Mucosa of descending colon (tissue), 3 donors: ENCODE measurements at places on chromosomes 11 and 22.

DNA sequence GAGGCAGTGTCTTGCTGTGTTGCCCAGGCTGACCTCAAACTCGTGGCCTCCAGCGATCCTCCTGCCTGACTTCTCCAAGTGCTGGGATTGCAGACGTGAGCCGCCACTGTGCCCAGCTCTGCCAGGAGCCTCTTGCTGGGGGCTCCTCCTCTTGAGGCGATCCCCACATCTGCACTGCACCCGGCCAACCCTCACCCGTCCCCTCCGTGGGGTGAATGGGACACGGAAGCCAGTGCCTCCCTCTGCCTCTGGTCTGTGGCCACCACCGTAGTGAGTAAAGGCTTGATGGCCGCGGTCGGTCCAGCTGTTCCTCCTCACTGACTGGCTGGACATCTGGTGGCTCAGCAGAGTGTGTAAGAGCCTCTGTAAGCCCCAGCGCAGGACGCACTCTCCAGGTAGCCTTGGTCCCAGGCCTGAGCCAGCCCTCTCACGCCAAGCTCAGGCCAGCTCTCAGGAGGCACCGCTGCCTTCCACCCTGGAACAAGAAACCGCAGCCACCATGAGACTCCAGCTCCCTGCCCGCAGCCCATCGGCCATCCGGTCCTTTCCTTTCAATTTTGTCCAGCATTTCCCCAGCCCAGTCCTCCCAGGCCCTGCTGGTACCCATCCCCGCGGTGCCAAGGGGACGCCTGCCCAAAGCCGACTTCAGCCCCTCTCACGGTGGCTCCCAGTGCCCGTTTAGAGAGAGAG is 100.3 kb downstream of the BRD1 start:
- DNase-seq, result no peak

GRCh38 chr22:49052023-49052538 is 775.6 kb downstream of the BRD1 start:
- DNase-seq, result peak; percentile 51

DNA sequence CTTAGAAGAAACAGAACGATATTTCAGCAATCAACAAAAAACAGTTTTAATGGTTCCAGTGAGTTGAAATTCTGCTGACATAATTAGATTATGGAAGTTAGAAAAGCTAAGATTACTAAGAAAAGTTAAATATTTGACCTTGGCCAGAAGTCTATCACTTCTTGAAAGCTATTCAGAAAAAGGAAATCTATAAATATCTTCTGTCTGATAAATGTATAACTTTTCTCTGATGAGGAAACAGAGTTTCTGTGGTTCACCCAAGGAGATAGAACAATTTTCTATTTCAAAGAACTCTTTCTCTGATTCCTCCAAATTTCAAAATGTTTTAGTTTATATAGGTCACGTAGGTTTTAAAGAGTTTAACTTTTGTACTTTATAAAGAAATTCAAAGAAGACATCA is 438.4 kb upstream of the CHORDC1 start:
- no peak for DNase-seq

- peak; percentile 84 for DNase-seq
Measured at GRCh38 chr11:75532200-75533048, 6.7 kb upstream of the GDPD5 start.

GRCh38 chr11:59267196-59267595 is 54.5 kb upstream of the MPEG1 start:
- no peak for DNase-seq

DNA sequence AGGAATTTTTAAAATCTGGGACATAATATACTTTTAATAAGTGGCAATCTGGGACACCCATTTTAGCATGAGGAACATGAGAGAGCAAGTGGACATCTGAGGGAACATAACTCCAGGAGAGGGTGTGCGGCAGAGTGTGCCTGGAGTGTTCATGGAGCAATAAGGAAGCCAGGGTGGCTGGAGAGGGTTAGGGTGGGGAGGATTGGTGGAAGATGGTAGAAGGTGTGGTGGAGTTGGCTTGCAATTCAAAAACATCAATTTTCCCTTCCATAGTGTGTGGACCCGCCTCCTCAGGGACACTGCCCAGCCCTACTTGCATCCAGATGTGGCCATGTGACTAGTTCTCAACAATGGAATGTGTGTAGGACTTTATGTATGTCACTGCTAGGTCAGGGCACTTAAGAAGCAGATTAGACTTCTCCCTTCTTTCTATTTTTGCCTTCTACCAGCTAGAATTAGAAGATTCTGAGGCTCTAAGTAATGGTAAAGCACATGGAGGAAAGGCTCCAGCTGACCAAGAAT is 4.4 kb upstream of the DENND5A start:
- peak; percentile 48 for DNase-seq

- no peak for DNase-seq
Measured at GRCh38 chr11:62012451-62012831, 45.0 kb upstream of the FTH1 start.

GRCh38 chr22:22362936-22363335 is 118.3 kb downstream of the VPREB1 start:
- no peak for DNase-seq

DNA sequence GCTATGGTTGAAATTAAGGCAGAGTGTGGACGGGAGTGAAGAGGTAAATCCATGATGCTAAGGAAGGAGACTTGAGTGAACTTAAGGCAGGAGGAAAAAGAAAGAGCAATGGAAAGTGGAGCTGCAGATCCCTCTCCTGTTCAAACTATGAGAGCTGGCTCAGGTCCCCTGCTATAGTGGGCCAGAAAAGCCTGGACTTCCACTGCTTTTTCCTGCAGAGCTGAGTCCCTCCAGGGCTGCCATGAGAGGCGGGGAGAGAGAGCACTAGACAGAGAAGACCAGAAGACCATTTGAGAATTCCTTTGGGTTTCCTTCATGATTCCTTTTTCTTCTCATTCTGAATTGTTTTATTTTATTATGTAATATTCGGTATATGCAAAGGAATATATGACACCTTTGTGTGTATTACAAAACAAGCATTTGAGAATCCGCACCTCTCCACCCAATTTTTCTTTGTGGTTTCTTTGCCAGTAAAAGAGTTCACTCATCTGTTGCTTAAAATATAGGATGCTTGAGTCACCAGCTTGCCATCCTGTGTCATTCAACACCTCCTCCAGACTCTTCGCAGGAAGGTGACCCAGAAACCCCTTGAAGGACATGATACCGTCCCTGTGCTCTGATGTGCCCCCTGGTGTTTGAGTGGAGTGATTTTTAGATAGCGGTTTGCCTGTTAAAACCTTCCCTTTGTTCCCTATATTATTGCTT is 24.4 kb downstream of the SREBF2 start:
- DNase-seq, result peak; percentile 59

DNA sequence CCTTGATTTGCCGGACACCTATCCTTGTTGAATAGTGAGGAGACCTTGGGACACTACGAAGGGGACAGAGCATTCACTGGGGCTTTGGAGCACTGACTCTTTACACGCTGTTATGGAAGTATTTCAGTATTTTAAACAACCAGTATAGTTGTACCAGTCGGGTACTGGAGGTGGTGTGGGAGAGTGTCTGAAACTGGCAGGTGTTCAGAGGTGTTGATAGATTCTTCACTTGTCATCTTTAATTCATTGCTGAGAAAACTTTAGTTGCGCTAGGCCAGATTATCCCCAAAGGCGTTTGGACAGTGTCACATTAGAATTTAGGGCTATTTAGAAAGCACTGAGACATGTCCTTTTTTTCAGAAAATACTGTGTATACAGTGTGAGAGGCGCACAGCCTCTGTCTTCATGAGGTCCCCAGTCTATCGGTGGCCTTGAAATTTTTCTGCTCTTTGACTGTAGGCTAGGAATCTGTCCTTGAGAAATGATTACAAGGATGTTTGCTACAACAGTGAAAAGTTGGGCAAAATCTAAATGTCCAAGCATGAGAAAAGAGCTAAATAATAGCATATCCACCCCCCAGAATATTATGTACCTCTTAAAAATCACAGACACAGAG is 69.7 kb downstream of the TEAD1 start:
- no peak for DNase-seq

GRCh38 chr11:123478352-123478987 is 48.4 kb downstream of the GRAMD1B start:
- DNase-seq, result peak; percentile 59

GRCh38 chr11:79026803-79027445 is 413.9 kb downstream of the TENM4 start:
- no peak for DNase-seq

DNA sequence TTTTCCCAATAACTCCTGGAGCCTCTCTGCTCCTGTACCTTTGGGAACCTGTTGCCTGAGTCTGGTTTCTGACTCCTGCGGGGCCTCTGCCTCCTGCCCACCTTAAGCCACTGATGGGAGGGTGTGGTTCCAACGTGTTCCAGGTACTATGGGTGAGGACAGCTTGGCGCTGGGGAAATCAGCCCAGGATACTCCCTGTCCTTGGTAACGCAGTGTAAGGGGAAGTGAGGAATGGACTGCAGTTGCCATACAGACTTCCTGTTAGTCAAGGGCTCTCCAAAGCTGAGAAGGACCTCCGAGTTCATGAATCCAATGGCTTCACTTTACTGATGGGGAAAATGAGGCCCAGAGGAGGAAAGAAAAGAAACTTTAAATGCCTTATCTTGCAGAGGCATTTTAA is 1.2 kb upstream of the MARK2 start:
- DNase-seq, result peak; percentile 39

GRCh38 chr11:74739546-74740270 is 8.5 kb upstream of the CHRDL2 start:
- peak; percentile 52 for DNase-seq

GRCh38 chr11:86483940-86484794 is 109.5 kb downstream of the CCDC81 start:
- no peak for DNase-seq

- no peak for DNase-seq
Measured at GRCh38 chr22:30277547-30278344, 11.1 kb upstream of the OSM start.

DNA sequence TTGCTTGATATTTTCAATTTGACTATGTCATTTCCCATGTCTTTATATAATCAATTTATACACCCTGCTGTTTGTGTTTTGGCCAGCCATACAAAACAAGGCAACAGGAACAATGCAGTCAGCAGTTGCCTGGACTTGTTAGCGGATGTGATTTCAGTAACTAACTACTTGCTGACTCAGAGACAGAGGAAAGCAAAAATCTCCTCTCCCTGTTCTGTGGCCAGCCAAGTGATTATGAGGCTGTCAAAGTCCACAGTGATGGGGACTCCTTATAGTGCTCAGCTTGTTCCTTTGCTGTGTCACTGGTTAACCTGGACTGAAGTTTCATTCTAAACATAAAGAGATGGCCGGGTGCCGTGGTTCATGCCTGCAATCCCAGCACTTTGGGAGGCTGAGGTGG is 32.6 kb upstream of the APLP2 start:
- peak; percentile 55 for DNase-seq

DNA sequence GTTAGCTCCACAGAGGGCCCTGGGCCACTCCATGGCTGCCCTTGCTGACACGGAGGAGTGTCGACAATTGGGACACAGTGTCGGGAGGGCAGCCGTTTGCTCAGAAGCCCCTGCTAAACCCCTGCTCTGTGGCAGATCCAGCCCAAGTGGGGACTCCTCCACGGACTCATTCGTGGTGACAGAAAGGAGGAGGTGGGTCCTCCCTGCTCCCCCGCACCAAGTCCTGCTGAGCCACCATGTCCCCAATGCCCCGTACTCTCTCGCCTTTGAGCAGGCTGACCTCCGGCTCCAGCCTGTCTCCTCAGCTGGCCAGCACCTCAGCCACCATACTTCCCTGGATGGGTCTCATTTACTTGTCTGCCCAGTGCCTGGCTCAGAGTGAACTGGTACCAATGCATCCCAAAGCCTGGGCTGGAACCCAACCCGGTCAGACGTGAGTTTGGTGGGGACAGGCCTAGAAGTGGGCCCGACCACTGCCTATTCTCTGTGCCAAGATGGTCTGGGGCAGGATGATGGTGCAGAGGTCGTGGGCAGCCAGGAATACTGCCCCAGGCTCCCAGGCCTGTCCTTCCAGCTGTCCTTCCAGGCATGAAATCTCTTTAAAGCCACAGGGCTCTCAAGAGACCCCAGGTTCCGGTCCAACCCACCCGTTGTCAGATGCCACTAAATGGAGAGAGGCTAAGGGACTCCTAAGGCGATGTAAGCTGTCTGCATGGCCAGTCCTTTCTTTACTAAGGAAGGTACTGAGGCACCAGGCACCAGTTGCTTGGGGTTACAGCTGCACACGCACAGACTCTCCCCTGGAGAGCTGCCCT is 4.3 kb downstream of the CBX6 start:
- no peak for DNase-seq

- DNase-seq, result no peak
Measured at GRCh38 chr22:20002636-20003035, 14.0 kb downstream of the ARVCF start.

GRCh38 chr22:35911877-35912276 is 116.7 kb downstream of the RBFOX2 start:
- no peak for DNase-seq

- DNase-seq, result no peak
Measured at GRCh38 chr11:104731890-104732289, 166.4 kb downstream of the CASP12 start.

GRCh38 chr22:39776295-39777009 is 117.1 kb downstream of the ENTHD1 start:
- no peak for DNase-seq

GRCh38 chr11:132078264-132079076 is 708.1 kb downstream of the NTM start:
- no peak for DNase-seq

GRCh38 chr22:50724616-50725015 is 13.4 kb upstream of the ACR start:
- DNase-seq, result no peak

DNA sequence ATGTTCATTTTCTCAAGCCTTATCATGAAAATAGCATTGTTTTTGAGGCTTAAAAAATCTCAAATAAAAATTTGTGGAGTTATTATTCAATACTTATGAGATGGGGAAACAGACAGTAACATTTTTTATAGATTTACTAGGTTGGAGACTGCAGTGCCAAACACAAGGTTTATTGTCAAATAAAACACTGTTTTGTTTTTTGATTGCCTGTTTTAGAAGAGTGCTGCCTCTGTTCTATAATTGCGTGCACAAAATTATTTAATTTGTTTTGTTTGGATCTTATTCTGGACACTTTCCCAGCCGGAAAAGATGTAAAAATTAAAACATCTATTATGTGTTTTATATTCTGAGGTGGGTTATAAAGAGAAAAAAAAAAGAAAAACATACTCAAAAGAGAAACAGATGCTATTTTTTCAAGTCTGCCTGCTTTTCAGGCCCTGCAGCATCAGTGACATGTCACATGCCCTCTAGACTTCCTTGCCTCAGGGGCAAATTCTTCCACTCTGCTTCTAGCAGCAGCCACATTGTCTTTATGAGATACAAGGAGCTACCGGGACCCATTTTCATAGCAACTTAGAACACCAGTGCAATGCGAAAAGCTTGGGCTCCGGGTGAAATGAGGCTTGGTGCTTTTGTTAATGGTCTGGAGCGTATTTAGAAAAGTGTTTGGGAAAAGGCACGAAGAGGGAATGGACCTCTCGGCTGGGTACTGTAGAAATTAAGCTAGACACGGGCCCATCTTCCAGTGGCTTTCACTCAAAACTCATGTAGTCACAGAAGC is 77.5 kb downstream of the EFCAB6 start:
- no peak for DNase-seq

GRCh38 chr11:131692151-131692550 is 321.7 kb downstream of the NTM start:
- DNase-seq, result no peak

- DNase-seq, result peak; percentile 45
Measured at GRCh38 chr11:121321614-121322243, 29.2 kb downstream of the SC5D start.

GRCh38 chr11:69394234-69394868 is 87.1 kb upstream of the LINC01488 start:
- no peak for DNase-seq

- no peak for DNase-seq
Measured at GRCh38 chr11:80822308-80822707, 1381.5 kb upstream of the TENM4 start.
